Vagina (tissue), 2 donors: ENCODE measurements at places on chromosomes 1 and 21. TPM values are rescaled to one million over a fixed set of nuclear protein-coding genes. Genes with fewer than 3 reads are reported as not detected.

- DNase-seq = peak; percentile 81
Measured at GRCh38 chr1:906600-907420, 16.9 kb upstream of the SAMD11 start.

The CBR3 gene
- 45.2 TPM for total RNA-seq

- DNase-seq = no peak
Measured at GRCh38 chr1:198678901-198679329, 40.1 kb downstream of the PTPRC start.

The LCE3D gene
- total RNA-seq = 57.5 TPM

DNA sequence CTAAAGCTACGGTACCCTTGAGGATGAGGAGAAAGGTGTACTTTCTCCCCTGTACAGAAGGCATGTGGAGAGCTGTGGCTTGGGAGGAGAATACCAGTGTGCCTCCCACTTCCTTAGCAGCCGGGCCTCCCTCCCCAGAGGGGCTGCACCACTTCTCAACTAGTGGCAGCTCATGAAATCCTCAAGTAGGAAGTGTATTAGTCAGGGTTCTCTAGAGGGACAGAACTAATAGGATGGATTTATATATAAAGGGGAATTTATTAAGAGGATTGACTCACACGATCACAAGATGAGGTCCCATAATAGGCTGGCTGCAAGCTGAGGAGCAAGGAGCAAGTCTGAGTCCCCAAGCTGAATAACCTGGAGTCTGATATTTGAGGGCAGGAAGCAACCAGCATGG lies 53.1 kb upstream of the PPP2R5A start:
- no peak for DNase-seq

GRCh38 chr1:111045033-111045722 lies 81.5 kb upstream of the LRIF1 start:
- no peak for DNase-seq

GRCh38 chr1:16612332-16613172 lies 812 bp downstream of the NBPF1 start:
- DNase-seq = peak; percentile 99

The KAZN gene
- total RNA-seq = 29.5 TPM

- no peak for DNase-seq
Measured at GRCh38 chr1:181318022-181318857, 165.1 kb upstream of the CACNA1E start.

DNA sequence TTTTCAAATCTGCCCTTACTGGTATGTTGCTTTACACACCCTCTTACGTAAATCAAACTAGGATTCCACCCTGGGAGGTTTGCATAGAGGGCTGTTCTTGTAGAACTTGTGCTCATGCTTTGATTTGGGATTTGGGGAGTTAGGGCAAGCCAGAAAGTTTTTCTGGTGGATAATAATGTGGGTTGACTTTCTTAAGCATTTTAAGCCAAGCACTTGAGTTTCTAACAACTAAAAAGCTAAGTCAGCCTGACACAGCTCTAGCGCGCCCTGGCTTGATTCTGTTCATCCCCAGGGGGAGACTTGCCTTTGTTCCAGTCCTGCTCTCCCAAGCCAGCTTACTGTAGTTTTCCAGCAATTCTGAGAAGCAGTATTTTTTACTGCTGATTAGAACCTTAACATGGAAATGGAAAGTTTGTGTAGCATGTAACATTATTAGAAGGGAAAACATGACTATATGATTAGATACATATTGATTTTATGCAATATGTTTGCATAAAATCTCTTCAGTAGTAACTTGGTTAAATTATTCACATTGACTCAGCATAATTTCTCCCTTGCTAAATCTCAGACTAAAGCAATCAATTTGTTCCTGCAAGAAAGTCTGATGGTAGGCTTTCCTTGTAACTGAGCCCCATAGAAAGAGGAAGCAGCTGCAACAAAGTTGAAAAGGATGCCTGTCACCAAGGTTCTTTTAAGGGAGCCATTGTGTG lies 11.0 kb upstream of the PGD start:
- DNase-seq = no peak

The FGGY gene
- total RNA-seq = 11.8 TPM

The DRAM2 gene
- total RNA-seq = 33.9 TPM

DNA sequence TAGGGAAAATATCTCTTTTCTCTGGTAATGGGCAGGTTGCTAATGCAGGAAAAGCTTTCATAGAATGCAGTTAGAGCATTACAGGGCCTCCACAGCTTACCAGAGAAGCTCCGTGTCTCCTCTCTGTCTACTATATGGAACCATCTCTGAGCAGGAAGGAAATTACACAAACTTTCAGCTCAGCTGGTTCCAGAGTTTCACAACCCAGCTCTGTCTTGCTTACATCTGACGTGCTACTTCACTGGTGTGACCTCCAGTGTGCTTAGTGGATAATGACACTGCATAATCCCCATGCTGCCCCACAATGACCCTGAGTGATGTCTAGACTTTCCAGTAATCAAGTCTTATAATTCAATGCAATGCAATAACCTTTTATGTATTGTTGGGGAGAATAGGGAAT lies 4.3 kb upstream of the FGGY start:
- no peak for DNase-seq

DNA sequence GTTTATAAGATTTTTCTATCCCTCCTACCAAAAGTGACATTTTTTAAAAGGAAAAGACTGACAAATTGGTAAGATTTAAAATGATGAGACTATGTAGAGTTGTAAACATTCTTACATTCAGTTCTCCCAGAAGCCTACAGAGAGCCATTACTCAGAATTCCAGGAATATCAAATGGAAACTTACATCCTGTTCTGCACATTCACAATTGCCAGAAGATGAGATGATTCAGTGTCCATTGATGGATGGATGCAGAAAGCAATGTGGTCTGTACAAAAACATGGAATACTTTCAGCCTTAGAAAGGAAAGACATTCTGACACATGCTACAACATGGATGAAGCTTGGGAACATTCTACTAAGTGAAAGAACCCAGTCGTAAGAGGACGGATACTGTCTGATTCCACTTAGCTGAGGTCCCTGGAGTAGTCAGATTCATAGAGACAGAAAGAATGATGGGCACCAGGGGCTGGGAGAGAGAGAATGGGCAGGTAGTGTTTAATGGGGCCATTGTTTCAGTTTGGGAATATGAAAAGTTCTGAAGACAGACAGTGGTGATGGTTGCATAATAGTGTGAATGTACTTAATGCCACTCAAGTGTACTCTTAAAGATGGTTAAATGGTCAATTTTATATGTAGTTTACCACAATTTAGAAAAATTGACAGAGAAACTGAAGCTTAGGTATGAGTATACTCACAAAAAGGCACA lies 16.6 kb downstream of the MX1 start:
- no peak for DNase-seq

DNA sequence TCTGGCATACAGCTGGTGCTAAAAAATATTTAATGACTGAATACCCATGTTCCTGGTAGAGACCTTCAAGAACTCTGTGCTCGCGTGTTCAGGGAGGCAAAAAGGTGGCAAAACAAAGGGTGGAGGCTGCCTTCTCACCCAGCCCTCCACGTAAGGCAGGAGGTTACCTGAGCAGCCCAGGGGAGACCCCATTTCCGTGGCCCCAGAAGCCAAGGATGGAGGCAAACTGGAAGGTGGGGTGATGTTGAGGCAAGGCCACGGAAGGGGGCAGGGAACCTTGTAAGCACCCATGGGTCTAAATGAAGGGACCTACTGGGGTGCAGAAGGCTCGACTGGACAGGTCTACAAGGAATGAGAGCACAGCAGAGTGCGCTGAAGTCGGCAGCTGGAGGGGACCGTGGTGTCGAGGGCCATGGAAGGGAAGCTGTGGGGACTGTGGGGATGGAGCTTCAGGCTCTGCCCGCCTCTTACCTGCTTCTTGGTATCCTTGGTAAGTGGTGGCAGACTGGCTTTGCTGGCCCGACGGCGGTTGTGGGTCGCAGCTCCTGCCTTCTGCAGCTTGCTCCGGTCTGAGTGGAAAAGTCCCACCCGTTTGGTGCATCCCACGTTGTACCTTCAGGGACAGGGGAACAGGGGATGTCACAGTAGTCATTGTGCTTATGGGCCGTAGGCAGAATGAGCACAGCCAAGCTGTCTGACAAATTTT lies 8.9 kb upstream of the A3GALT2 start:
- no peak for DNase-seq

The KRTAP7-1 gene
- total RNA-seq = not detected

The KRTAP13-2 gene
- total RNA-seq = not detected

GRCh38 chr1:14795589-14795988 lies 197.1 kb downstream of the KAZN start:
- DNase-seq = no peak

- DNase-seq = no peak
Measured at GRCh38 chr1:165900576-165901380, 73.4 kb downstream of the UCK2 start.

GRCh38 chr1:98056781-98057180 lies 135.9 kb upstream of the DPYD start:
- no peak for DNase-seq

DNA sequence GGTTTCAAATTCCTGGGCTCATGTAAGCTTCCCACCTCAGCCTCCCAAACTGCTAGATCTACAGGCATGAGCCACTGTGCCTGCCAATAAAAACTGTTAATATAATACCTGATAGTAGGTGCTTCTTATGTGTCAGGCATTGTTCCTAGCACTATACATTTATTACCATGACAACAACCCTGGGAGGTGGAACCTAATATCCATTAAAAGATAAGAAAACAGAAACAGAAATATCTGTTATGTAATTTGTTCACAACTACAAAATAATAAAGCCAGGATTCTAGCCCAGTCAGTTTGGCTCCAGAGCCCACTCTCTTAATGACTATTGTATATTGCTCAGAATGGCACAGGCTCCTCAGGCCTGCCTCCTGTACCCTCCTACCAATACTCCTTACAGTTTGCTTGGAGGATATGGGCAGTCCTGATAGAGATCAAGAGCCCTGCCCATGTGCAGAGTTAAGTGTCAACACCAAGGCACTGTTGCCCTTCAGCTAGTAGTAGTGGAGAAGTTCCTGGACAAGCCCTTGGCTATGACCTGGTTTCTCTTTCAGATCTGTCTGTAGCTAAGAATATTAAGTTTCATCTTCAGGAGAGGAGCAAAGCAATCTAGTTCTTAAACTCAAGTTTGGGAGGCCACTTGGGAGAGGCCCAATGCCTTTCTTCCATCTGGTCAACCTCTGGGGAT lies 22.4 kb downstream of the RPL5 start:
- no peak for DNase-seq

GRCh38 chr1:26417111-26417759 lies 6.6 kb downstream of the LIN28A start:
- no peak for DNase-seq

- DNase-seq = no peak
Measured at GRCh38 chr1:82162486-82163420, 362.0 kb downstream of the ADGRL2 start.

DNA sequence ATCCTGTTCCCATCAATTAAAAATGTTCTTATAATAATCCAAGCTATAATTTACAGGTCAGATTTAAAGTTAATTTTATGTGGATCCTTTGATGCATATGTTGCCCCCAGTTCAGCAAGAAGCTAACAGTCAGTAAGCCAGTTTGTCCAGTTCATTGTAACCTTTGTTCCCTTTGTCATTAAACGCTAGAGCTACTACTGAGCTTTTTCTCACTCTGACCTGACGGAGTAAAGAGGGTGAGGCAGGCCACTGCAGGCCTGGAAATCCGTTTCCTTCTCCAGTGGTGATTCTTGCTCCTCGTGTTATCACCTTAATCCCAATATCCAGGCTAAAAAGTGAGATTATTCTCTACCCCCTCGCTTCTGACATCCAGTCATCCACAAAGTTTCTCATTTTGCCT lies 10.2 kb downstream of the YBX1 start:
- DNase-seq = no peak

The ACTL8 gene
- not detected for total RNA-seq

DNA sequence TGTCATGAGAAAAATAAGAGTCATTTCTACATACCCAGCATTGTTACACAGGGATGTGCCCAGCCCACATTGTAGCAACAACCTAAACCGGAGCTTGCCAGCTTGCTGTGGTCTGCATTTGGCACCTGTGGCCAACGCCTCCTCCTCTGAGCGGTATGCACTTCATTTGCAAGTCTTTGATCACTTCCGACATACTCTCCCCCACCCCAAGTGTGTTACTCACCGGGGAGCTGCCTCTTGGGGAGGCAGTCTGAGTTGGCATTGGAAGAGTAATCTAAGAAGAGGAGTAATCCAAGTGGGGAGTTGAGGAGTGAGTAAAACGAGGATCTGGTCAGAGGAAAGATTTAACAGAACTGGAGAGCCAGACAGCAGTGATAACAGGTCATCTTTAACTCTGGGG lies 3.8 kb downstream of the BCL9 start:
- no peak for DNase-seq

DNA sequence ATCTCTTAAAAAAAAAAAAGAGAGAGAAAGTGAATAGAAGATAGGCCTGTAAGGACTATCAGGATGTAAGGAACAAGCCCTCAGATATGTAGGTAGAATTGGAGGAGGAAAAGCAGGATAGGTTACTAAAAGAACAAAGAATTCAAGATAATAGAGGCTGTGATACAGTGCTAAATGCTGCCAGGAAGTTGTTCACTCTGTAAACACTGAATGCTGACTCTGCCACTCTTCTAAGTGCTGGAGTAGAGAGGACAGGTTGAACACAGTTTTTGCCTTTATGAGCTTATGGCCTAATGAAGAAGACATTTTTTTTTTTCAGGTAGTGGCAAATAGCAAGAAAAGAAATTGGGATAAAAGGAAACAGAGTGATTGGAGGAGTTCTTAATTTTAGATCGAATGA lies 90.6 kb upstream of the ZNF678 start:
- no peak for DNase-seq

DNA sequence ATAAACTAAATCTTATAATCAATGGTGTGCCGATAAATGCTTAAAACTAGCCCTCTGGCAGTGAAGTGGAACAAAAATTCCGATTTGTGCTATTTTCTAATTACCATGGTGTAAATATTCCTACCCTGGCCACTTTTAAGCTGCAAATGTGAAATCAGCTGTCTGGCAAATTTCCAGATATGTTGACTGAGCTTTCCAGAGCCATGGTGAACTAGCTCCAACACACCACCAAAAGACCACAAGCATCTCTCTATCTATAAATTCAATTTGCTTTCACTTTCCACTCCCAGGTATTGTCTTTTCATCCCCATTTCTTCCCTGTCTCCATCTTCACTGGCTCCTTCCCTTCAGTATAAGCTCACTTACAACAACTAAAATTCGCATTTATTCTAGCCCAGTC lies 152.3 kb upstream of the RGS18 start:
- DNase-seq = no peak

The SFN gene
- total RNA-seq = 406 TPM

DNA sequence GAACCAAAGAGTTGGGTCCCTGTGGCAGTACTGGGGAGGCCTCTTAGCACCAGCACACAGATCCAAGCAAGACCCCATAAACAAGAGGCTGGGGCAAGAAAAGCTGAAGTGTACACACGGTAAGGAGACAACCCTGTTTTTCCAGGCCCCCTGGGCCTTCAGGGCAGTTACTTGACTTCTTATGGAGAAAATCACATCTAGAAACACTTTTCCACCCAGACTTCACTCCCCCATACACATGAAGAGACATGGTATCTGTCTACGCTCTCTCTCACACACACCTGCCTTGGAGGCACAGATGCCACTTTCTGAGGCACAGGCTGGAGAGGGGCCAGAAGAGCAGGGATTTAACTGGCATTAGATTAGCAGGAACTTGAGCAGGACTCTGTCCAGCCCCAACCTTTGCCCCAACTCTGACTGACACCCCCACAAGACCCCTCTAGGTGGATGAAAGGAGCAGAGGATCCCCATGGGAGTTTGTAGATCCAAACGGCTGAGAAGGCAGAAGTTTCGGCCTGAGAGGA lies 2.2 kb downstream of the CERS2 start:
- DNase-seq = no peak
